ENCODE measurements at places on chromosomes 12 and 14. TPM values are rescaled to one million over a fixed set of nuclear protein-coding genes. Genes with fewer than 3 reads are reported as not detected.

RTL1 gene
- not detected for total RNA-seq

ARHGAP9 gene
- 24.2 TPM for total RNA-seq

RNASE3 gene
- not detected for total RNA-seq

WDR89 gene
- total RNA-seq, result 13.4 TPM

OR4N2 gene
- not detected for total RNA-seq

TAS2R7 gene
- total RNA-seq, result not detected

EML1 gene
- total RNA-seq, result 27.0 TPM

- H3K27me3 ChIP-seq, result no peaks in the 10 kb centered on the region
- DNase-seq, result no peak
- H3K4me3 ChIP-seq, result no peak overlapping the region
- no peaks in the 10 kb centered on the region for H3K36me3 ChIP-seq
These were observed 61.4 kb upstream of the CMKLR1 start for GRCh38 chr12:108400481-108400880.

GRCh38 chr14:70885343-70886022 is 21.8 kb upstream of the PCNX1 start:
- no peak for DNase-seq
- no peaks in the 10 kb centered on the region for H3K36me3 ChIP-seq
- H3K27me3 ChIP-seq, result no peaks in the 10 kb centered on the region
- peaks cover 7% of the 10 kb centered on the region for H3K4me1 ChIP-seq
- no peak overlapping the region for H3K4me3 ChIP-seq

DNA sequence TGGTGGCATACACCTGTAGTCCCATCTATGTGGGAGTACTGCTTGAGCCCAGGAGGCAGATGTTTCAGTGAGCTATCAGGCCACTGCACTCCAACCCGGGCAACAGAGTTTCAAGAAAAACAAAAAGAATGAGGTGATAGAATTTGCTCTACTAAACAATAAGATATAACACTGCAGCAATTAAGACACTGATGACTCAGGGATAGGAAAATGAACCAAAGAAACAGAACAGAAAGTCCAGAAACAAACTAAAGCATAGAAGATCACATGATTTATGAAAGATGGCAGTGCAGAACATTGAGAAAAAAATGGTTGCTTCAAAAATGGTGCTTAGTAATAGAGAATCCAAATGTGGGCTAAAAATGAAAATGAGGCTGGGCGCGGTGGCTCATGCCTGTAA is 65.2 kb upstream of the AP4S1 start:
- H3K27ac ChIP-seq, result no peak overlapping the region
- no peaks in the 10 kb centered on the region for H3K27me3 ChIP-seq
- peaks cover 19% of the 10 kb centered on the region for H3K36me3 ChIP-seq
- no peak for DNase-seq

- H3K36me3 ChIP-seq, result no peaks in the 10 kb centered on the region
- peaks cover 62% of the 10 kb centered on the region for H3K27me3 ChIP-seq
- no peak overlapping the region for H3K4me3 ChIP-seq
- H3K4me1 ChIP-seq, result peaks cover 35% of the 10 kb centered on the region
- H3K27ac ChIP-seq, result no peak overlapping the region
- DNase-seq, result peak; percentile 79
These were observed 9.4 kb downstream of the LHX5 start for GRCh38 chr12:113462117-113462774.

GRCh38 chr14:103563844-103564505 is 1.2 kb downstream of the COA8 start:
- no peaks in the 10 kb centered on the region for H3K36me3 ChIP-seq
- peak overlapping the region; percentile 97 for H3K27ac ChIP-seq
- no peak for DNase-seq
- H3K27me3 ChIP-seq, result no peaks in the 10 kb centered on the region
- peak overlapping the region; percentile 81 for H3K4me3 ChIP-seq
- peaks cover 17% of the 10 kb centered on the region for H3K4me1 ChIP-seq

- H3K4me3 ChIP-seq, result no peak overlapping the region
- H3K4me1 ChIP-seq, result no peaks in the 10 kb centered on the region
- H3K36me3 ChIP-seq, result no peaks in the 10 kb centered on the region
- H3K27me3 ChIP-seq, result no peaks in the 10 kb centered on the region
- H3K27ac ChIP-seq, result no peak overlapping the region
These were observed 448.1 kb upstream of the DCN start for GRCh38 chr12:91630596-91631293.

DNA sequence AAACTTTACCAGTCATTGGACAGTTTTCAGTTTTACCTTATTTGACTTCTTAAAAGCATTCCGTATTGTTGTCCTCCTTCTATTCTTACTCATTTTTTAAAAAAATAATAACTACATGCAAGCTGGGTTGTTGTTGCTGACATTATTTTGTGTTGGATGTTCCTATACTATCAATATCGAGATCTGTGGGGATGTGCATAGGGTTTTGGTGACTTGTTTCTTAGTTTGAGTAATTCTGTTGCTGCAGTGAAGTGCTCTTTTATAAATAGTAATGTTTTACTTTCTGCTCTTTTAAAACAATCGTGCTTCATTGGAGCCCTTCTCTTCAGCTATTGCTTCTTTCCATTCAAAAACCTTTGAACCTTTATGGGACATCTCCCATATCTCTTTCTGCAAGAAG is 79.4 kb downstream of the METTL25 start:
- no peaks in the 10 kb centered on the region for H3K27me3 ChIP-seq
- no peaks in the 10 kb centered on the region for H3K4me1 ChIP-seq
- no peak overlapping the region for H3K4me3 ChIP-seq

DNA sequence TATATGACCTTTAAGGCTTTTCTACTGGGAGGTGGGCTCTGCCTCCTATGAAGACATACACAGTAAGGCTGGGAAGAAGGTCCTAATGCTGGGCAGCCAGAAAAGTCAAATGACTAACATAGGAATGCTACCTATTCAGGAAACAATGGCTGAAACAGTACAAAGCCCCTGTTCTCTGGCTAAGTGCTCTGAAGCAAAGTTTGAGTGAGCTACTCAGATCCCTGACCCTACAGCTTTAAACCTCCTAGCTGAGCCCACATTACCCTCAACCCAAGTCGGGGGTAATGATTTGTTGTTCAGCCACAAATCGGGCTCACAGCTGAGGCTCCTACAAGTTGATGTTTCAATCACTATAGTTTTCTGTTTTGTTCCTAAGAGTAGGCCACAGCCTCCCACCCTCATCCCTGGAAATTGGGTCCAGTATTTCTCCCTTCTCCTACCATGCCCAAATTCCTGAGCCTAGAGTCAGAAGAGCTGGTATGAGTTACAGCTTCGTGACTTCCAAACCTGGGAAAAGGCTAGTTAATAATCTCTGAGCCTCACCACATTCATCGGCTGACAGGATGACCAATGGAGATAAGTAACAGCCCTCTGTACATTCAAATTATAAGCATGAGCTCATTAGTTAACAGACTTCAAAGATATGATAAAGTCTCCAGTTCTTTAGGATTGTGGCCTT is 46.5 kb downstream of the BTBD7 start:
- no peak overlapping the region for H3K27ac ChIP-seq
- no peak for DNase-seq
- no peaks in the 10 kb centered on the region for H3K27me3 ChIP-seq
- H3K4me3 ChIP-seq, result no peak overlapping the region

DNA sequence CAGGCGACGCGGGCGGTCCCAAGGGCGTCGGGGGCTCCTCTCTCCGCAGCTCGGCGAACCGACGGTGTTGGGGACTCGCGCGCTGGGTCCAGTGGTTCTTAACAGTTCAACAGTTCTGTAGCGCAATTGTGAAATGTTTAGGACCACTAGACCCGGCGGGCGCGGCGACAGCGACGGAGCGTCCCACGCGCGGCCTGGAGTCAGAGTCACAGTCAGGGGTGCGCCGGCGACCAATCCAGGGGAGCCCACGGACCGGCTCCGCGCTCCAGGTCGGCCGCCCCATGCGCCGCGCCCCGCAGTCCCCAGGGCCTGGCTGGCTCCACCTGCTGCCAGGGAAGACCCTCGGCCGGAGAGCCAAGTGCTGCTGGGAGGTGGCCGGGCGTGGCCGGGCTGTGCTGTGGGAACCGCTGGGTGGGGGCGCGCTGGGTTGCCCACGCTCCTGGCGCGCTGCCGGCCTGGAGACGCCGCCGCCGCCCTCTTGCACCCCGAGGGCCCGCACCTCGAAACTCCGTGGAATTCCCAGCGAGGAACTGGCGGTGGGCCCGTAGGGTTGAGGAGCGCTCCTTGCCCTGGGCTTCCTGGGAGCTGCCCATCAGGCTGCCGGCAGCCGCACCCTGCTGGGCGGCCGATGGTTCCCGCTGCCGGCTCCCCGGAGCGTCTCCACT is 20.9 kb upstream of the KIF26A start:
- no peak for DNase-seq
- peaks cover 17% of the 10 kb centered on the region for H3K4me1 ChIP-seq
- H3K36me3 ChIP-seq, result no peaks in the 10 kb centered on the region
- peak overlapping the region; percentile 23 for H3K27ac ChIP-seq
- peaks cover 84% of the 10 kb centered on the region for H3K27me3 ChIP-seq
- peak overlapping the region; percentile 10 for H3K4me3 ChIP-seq

- H3K4me3 ChIP-seq, result no peak overlapping the region
- no peak overlapping the region for H3K27ac ChIP-seq
- peaks cover 23% of the 10 kb centered on the region for H3K4me1 ChIP-seq
- H3K27me3 ChIP-seq, result no peaks in the 10 kb centered on the region
- DNase-seq, result peak; percentile 69
These were observed 13.8 kb downstream of the BAG5 start for GRCh38 chr14:103548463-103549351.

DNA sequence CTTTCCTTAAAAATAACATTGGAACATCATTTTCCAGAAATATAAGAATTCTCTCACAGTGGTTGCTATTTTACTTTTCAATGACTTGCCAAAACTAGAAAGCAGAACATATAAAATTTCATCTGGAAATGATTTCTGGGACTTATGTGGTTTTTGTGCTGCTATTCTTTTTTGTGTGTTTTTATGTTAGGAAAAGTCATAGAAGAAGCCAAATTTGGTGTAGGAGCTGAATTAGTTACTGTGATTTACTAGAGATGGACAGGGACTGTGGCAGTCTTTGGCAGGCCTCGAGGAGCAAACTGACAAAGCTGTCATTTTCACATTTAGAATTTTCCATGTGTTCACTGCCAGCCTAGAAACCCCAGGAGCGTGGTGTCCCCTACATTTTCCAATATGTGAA is 38.3 kb upstream of the LDHB start:
- H3K4me3 ChIP-seq, result no peak overlapping the region
- no peaks in the 10 kb centered on the region for H3K36me3 ChIP-seq
- DNase-seq, result no peak
- H3K27me3 ChIP-seq, result no peaks in the 10 kb centered on the region
- no peaks in the 10 kb centered on the region for H3K4me1 ChIP-seq

DNA sequence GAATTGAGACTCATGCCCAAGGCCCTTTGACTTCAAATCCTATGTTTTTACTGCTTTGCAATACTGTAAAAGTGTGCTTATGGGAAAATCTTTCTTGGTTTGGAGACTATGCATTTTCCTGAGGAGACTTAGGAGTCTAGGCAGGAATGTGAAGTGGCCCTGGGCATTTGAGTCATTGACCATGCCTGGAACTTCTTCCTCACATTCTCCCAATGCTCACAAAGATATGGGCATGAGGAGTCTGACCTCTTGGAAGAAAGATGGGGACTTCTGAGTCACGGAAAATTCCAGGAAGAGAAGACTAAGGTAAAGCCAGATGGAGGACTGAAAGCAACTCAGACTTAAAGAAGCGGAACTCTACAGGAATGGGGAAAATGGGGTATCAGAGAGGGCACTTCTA is 38.2 kb upstream of the ZNF641 start:
- H3K4me3 ChIP-seq, result no peak overlapping the region
- no peak overlapping the region for H3K27ac ChIP-seq
- no peaks in the 10 kb centered on the region for H3K36me3 ChIP-seq
- DNase-seq, result no peak
- H3K4me1 ChIP-seq, result no peaks in the 10 kb centered on the region

GRCh38 chr14:24212924-24213865 is at the start of gene CHMP4A:
Gene CHMP4A, minus strand, starts transcription at chr14:24213488. Its CDS starts 49 bp downstream, at chr14:24213439.
- peak; percentile 98 for DNase-seq
- no peaks in the 10 kb centered on the region for H3K27me3 ChIP-seq
- peaks cover 45% of the 10 kb centered on the region for H3K4me1 ChIP-seq
- H3K27ac ChIP-seq, result peak within 1 kb of the TSS; percentile 98
- peak within 1 kb of the TSS; percentile 77 for H3K4me3 ChIP-seq

DNA sequence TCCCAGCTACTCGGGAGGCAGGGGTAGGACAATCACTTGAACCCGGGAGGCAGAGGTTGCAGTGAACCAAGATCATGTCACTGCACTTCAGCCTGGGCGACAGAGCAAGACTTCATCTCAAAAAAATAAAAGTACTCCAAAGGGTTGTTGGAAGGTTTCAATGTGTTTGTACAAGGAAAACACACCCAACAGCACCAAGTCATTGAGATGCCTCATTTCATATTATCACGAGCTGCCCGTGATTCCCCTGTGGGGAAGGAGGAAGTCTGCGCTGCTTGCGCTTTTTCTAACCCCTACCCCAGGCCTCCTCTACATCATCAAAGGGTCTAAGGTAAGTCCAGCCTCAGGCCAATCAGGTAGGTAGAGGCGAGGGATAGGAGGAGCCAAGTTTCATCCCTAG is 73.6 kb downstream of the KDM2B start:
- no peaks in the 10 kb centered on the region for H3K27me3 ChIP-seq
- DNase-seq, result no peak
- no peak overlapping the region for H3K4me3 ChIP-seq
- H3K36me3 ChIP-seq, result no peaks in the 10 kb centered on the region

GRCh38 chr14:76820700-76821099 is 5.5 kb upstream of the LRRC74A start:
- H3K4me3 ChIP-seq, result no peak overlapping the region
- no peaks in the 10 kb centered on the region for H3K4me1 ChIP-seq
- H3K27me3 ChIP-seq, result no peaks in the 10 kb centered on the region
- no peaks in the 10 kb centered on the region for H3K36me3 ChIP-seq
- no peak for DNase-seq
- no peak overlapping the region for H3K27ac ChIP-seq

DNA sequence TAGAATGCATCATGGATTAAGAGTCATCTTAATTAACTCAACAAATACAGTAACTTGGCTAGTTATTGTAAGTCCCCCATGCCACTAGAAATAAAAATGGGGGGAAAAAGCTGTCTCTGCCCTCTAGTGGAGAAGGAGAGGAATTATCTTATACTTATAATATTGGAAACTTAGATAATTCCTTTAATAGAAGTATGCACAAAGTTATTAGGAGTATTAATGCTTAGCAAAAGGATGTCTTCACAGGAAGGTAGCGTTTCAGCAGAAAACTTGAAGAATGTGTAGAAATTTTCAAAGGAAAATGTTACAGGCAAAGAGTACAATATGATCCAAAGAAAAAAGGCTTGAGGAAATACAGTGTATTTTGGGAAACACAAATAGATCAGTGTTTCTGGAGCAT is 19.8 kb downstream of the OR5AU1 start:
- no peaks in the 10 kb centered on the region for H3K36me3 ChIP-seq
- DNase-seq, result no peak
- no peak overlapping the region for H3K27ac ChIP-seq

- no peak for DNase-seq
- no peaks in the 10 kb centered on the region for H3K4me1 ChIP-seq
- no peaks in the 10 kb centered on the region for H3K27me3 ChIP-seq
- no peak overlapping the region for H3K4me3 ChIP-seq
- no peaks in the 10 kb centered on the region for H3K36me3 ChIP-seq
These were observed 24.5 kb downstream of the LMO3 start for GRCh38 chr12:16581416-16581815.

GRCh38 chr12:5479761-5480160 is 47.9 kb downstream of the NTF3 start:
- no peaks in the 10 kb centered on the region for H3K4me1 ChIP-seq
- H3K27ac ChIP-seq, result no peak overlapping the region
- DNase-seq, result no peak
- H3K36me3 ChIP-seq, result no peaks in the 10 kb centered on the region
- no peak overlapping the region for H3K4me3 ChIP-seq
- H3K27me3 ChIP-seq, result peaks cover 3% of the 10 kb centered on the region

All from left lung (tissue), 14 donors.